SJSA1 (cell line): ENCODE measurements at places on chromosomes 6 and 20.

- DNase-seq = peak; percentile 12
These were observed 20.5 kb upstream of the FOXC1 start for GRCh38 chr6:1589208-1589607.

DNA sequence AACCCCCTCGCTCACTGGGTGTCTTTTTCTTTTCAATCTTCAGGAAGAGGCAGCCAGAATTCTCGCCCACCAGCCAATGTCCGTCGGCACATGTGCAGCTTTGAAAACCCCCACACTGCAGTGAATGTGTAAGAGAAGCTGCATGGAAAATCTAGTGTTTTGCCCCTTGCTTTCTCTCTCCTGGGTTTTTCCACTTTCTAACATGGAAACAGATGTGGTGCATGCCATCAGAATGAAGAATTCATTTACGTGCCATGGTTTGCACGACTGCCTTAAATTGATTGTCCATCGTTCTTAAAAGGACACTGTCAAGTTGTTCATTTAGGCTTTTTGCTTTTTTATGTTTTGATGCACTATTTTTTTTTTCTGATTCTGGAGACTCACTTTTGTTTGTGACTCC is 117.1 kb upstream of the RAB32 start:
- no peak for DNase-seq

DNA sequence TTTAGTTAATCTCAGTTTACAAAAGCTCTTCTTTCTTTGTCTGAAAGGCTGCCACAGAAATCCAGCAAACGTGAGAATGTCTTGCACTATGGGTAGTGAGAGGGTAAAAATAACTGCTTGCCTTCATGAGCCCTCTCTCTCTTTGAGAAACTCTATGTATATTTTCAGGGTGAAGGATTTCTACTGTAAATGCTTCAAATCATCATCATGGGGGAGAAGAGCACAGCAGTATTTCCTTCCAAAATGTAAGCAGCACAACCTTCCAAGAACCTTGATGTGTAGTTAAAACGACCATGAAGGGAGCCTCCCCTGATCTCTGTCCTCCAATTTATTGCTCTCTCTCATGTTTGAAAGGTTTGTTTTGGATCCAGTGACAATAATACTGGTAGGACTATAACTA is 141.3 kb upstream of the CENPW start:
- DNase-seq = no peak

DNA sequence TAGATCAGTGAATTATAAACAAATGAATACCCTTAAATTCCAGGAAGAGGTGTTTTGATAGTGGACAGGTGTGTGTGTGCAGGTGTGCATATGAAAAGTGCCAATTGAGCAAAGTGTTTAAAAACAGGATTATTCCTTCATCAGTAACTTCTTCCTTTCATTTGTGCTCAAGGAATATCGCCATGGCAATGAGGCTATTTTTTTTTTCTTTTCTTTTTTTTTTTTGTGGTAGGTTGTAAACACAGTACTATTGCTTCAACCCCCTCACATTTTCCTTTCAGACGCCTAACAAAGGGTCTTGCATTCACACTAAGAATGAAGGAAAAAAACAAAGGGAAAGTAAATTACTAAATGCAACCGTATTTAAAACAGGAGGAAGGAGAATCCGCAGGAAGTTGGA is 2.0 kb upstream of the HSPA1B start:
- no peak for DNase-seq

GRCh38 chr6:152821525-152821924 is 70.9 kb downstream of the VIP start:
- no peak for DNase-seq

DNA sequence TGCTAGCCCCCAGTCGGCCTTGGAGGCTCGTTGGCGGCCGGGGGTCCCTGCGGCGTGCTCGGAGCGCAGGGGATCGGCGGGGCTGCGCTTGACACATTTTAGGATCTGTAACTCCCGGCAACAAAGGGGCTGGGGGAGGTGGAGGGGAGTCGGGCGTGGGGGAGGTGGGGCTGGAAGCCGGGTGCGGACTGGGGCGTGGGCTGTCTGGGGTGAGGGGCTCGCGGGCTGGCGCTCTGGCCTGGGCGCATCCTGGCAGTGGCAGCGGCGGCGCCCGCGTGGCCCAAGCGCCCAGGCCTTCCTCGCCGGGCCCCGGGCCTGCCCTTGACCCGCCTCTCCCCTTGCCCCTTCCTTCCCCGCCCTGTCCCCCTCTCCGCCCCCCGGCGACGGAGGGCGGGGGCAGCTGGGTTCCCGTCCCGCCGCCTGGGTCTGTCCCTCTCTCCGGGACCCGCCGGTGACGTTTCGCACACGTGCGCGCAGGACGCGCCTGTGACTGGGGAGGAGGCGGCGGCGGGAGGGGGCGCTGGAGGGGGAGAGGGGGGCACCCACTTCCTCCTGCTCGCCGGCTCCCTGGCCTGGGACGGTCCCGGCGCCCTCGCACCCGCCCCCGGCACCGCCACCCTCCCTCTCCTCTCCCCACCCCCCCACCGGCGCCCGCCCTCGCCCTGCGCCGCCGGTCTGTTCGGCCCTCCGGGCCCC is 1.5 kb downstream of the E2F3 start:
- DNase-seq = peak; percentile 78

- DNase-seq = no peak
These were observed 217.1 kb upstream of the MAN1A1 start for GRCh38 chr6:119566546-119567260.

DNA sequence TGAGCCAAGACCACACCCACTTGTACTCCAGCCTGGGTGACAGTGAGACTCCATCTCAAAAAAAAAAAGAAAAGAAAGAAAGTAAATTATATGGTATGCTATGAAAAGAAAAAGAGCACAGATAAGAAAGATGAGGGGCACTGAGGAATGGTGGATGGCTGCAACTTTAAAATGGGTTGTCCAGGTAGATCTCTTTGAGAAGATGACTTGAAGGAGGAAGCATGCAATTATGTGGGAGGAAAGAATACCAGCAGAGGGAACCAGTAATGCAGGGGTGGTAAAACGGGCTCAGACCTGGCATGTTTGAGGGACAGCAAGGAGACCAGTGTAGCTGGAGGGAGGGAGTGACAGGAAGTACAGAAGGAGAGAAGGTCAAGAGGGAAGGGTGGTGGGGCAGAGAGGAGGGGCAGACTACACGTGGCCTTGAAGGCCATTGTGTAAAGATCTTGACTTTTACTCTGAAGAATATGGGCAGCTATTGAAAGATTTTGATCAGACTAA is 22.3 kb downstream of the LINC00237 start:
- DNase-seq = no peak

DNA sequence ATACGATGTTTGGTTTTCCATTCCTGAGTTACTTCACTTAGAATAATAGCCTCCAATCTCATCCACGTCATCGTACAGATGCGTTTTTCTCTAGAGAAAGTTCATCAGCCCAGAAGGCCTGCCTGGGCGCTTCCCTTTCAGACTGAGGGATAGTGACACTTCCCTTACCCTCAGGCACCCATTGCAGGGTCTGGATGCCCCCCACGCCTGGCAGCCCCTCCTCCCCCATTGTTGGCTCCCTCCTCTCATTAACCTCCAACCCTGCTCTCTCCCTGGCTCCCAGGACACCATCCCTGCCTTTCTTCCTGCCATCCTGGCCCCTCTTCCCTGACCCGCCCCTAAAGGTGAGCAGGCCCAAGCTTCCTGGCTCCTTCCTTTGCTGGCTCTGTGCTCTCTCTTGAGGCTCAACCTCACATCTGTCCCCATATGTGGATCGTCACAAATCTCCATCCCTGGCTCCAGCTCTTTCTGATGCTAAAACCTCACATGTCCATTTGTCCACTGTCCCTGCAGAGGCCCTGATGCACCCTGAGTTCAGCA is 145.2 kb downstream of the SYCP2 start:
- peak; percentile 20 for DNase-seq

DNA sequence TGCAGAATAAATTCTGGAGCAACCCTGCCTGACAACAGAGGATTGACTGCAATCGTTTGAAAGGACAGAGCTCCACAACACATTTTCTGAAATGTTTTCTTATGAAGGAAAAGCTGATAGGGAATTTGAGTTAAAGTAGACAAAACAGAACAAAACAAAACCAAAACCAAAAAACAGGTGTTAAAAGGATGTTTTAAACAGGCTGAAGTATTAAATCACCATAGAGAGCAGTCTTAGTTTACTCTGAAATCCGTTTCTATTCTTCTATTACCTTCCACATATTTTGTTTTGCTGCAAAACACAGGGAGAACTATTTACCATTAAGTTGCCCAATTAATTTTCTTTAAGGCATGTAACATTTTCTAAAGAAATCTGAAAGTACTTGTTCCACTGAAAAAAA is 93.4 kb upstream of the MLIP start:
- DNase-seq = no peak

DNA sequence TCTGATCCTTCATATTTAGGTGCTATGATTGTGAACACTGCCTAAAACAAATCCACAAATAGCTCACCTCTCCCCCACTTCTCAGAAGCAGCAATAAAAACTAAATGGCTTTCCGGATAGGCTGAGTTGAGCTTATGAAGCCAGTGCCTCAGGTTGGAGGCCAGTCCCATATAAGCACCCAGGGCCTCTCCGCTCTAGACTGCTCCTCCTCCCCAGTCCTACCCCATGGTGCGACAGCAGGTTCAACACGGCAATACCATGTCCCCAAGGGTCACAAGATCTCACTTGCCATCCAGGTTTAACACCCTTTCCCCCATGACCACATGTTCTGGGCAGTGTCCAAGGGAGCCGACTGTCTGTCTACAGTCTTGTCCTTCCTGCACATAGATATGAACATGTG is 20.8 kb downstream of the BNIP5 start:
- no peak for DNase-seq

DNA sequence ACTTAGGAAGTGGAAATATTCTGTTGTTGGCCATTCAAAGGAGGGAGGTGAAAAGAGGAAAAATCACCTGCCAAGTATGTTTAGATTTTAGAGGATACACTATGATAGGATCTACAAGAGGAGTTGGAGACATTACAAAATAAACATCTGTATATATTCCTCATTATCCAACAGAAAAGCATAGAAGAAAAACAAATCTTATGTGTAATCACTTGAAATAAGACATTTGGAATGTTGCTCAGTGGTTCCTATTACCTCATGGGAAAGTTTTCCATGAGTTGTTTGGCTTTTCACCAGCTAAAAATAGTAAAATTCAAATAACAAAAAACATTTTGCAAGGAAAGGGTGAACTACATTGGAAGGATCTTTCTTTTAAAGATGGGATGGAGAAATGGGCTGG is 76.7 kb upstream of the CARMIL1 start:
- DNase-seq = no peak

DNA sequence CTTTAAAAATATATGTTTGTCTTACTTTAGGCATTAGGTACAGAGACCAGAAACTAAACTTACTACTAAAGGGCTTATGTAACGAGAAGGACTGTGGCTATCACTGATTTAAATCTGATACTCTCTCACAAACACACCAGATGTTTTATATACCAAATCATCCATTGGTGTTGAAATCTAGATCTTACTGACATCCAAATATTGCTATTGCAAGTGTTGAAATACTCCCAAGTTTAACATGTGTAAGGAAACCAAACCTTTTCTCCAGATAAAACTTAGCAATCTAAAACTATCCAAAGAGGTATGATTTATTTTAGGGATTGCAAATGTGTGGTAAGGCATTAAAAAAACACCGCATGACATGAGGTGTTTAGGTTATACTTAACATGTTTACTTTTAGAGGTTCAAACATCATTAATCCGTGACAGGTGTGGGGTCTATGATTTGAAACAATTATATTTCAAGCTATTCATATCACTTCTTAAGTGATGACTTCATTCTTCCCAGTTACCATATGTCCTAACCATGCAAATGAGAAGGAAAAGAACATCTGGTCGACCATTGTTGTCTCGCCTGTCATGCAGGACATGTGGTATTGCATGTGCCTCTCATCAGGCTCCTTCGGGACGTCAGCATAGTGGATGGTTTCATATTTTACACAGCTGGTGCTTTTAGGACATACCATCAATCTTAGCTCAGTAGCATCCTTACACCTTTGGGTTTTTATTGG is 168.3 kb upstream of the SPACA1 start:
- DNase-seq = no peak

- DNase-seq = no peak
These were observed 21.9 kb downstream of the ECT2L start for GRCh38 chr6:138817799-138818198.

- DNase-seq = no peak
These were observed 661.7 kb upstream of the CITED2 start for GRCh38 chr6:140036196-140036595.

DNA sequence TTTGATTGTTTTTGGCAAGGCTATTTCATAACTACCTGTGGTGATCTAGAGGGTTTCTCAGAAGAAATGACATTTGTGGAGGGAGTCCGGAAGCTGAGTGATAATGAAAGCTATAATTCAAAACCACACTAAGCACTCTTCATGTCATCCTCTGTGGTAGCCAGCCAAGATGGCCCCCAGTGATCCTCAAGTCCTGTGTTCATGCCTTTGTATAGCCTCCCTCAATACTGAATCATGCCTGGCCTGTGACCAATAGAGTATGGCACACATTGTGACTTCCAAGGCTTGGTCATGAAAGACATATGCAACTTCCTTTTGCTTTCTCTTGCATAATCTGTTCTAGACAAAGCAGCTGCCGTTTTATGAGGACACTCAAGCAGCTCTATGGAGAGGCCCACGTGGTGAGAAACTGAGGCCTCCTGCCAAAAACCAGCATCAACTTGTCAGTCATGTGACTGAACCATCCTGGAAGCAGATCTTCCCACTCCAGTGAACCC is 12.8 kb upstream of the DNAAF9 start:
- DNase-seq = no peak

DNA sequence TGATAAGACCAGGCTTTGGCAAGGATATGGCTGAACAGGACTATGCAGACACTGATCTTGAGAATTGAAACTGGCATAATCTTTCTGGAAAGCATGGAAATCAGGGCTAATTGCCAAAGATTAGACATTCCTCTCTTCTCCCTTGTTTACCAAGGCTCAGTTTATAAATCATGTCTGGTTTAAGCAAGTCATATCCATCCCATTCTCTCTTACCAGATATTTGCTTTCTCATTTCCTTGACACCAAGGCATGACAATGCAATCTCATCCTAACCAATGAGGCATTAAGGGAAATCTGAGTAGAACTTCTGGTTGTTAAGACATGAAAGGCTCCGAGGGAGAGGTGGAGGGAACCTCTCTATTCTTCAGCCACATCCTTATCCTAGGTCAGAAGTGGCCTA is 110.3 kb upstream of the CEP85L start:
- no peak for DNase-seq

DNA sequence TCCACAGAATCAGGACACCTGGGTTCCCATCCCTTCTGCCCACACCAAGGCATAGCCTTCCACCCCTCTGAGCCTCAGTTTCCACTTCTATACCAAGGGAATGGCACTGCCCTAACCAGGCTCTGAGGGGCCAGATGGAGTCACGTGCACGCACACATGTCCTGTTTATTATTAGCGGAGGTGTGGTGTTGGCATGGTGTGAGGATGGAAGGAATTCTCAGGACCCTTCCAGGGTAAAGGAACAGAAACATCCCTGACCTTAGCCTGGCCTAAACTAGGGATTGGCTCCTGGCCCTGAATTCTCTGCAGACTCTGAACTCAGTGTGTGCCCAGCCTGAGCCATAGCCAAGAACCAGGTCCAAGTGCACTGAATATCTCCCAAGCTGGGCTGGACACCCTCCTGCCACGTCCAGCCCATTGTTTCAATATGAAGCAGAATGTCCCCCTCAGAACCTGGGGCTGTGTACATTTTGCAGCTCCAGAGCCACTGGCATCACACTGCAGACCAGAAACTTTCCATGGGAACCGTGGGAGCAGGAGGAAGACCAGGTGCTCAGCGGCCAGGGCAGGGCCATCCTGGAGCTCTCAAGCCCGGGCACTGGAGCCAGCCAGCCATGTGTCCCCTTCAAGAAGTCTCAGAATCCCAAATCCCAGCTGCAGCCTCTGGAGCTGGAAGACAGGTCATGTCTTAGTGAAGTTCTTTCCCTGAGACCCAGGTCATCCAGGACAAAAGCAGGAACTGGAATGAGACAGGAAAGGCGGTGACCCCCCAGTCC is 208.4 kb downstream of the ANKRD60 start:
- no peak for DNase-seq
